Immature natural killer cell (primary cell): ENCODE measurements at places on chromosomes 11 and 22. TPM values are rescaled to one million over a fixed set of nuclear protein-coding genes. Genes with fewer than 3 reads are reported as not detected.

Gene VPS37C
- 0.36 TPM for polyA plus RNA-seq

Gene FGF4
- polyA plus RNA-seq = not detected

Gene EXPH5
- polyA plus RNA-seq = 2.6 TPM

GRCh38 chr11:73217131-73217809 lies 811 bp upstream of the P2RY2 start:
- peak overlapping the region; percentile 25 for H3K4me3 ChIP-seq
- DNase-seq = no peak
- H3K27ac ChIP-seq = no peak overlapping the region

- no peak overlapping the region for H3K4me3 ChIP-seq
- no peaks in the 10 kb centered on the region for H3K36me3 ChIP-seq
- no peak overlapping the region for H3K27ac ChIP-seq
- no peaks in the 10 kb centered on the region for H3K4me1 ChIP-seq
- H3K27me3 ChIP-seq = peaks cover 4% of the 10 kb centered on the region
Observed at GRCh38 chr11:132039521-132039920, 669.1 kb downstream of the NTM start.

DNA sequence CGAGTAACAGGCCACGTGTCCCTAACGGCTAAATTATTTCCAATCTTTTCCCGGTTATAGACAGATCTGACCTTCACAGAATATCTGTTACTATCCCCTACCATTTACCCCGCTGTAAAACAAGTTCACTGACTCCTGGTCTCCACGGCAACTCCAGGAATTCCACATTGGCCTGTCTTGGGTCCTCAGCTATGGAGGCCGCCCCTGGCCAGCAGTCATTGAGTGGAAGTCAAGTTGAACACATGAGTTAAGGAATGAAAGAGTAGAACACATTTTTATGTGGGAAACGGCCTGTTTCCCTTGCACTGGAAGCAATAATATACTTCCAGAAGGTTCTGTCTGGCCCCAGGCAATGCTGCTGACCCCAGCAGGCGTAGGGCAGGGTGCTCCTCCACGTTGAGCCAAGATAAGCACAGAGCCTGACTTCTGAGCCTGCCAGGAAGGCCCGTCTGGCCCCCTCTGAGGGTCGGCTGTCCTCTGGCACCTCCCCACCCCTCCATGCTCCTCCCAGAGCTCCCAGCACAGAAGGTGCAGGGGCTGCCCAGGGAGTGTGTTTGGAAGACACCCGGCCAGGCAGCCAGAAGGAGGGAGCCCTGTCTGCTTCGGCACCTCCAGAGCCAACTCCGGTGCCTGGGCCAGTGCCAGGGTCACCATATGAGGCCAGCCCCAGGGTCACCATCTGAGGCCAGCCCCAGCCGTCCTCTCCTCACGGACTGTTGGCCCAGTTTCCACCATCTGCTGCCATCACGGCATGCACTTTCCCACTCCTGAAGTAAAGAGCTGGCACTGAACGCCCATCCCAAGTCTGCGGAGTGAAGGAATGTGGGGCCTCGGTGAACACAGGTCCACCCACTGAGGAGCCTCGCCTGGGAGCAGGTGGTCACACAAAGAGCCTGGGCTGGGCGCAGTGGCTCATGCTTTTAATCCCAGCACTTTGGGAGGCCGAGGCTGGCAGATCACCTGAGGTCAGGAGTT lies 813.2 kb downstream of the BRD1 start:
- no peaks in the 10 kb centered on the region for H3K4me1 ChIP-seq
- H3K36me3 ChIP-seq = no peaks in the 10 kb centered on the region
- peaks cover 8% of the 10 kb centered on the region for H3K27me3 ChIP-seq
- H3K4me3 ChIP-seq = no peak overlapping the region

GRCh38 chr11:65859812-65860277 lies 388 bp upstream of the MUS81 start:
- peaks cover 13% of the 10 kb centered on the region for H3K36me3 ChIP-seq
- DNase-seq = no peak
- H3K4me3 ChIP-seq = peak overlapping the region; percentile 91
- peaks cover 59% of the 10 kb centered on the region for H3K4me1 ChIP-seq
- H3K27me3 ChIP-seq = peaks cover 21% of the 10 kb centered on the region
